ENCODE measurements at places on chromosomes 2 and 18. TPM values are rescaled to one million over a fixed set of nuclear protein-coding genes. Genes with fewer than 3 reads are reported as not detected.

CD207 gene
- total RNA-seq, result not detected

SCG2 gene
- not detected for total RNA-seq

WDFY1 gene
- total RNA-seq, result 39.9 TPM

FNDC4 gene
- not detected for total RNA-seq

TRIM54 gene
- total RNA-seq, result not detected

RASGRP3 gene
- 1.9 TPM for total RNA-seq

ARHGAP28 gene
- not detected for total RNA-seq

PUS10 gene
- total RNA-seq, result 6.0 TPM

NCOA1 gene
- total RNA-seq, result 15.4 TPM

ANKRD53 gene
- 0.24 TPM for total RNA-seq

LIPG gene
- 0.45 TPM for total RNA-seq

ME2 gene
- 146 TPM for total RNA-seq

CBLN2 gene
- not detected for total RNA-seq

MYCN gene
- not detected for total RNA-seq

RAB6C gene
- total RNA-seq, result not detected

ADRA2B gene
- total RNA-seq, result 0.52 TPM

TMEM200C gene
- not detected for total RNA-seq

RESP18 gene
- total RNA-seq, result not detected

MCM6 gene
- 226 TPM for total RNA-seq

CRYGD gene
- not detected for total RNA-seq

GLS gene
- 255 TPM for total RNA-seq

TUBA4B gene
- total RNA-seq, result not detected

ASAP2 gene
- 0.15 TPM for total RNA-seq

CYP27C1 gene
- not detected for total RNA-seq

GPD2 gene
- 19.9 TPM for total RNA-seq

ARHGAP15 gene
- 90.1 TPM for total RNA-seq

NR4A2 gene
- 29.7 TPM for total RNA-seq

SLC40A1 gene
- total RNA-seq, result 3.8 TPM

KLHL41 gene
- not detected for total RNA-seq

PECR gene
- 20.9 TPM for total RNA-seq

BOK gene
- total RNA-seq, result not detected

MC5R gene
- not detected for total RNA-seq

COL6A3 gene
- total RNA-seq, result 2.5 TPM

PDE1A gene
- not detected for total RNA-seq

CCDC178 gene
- not detected for total RNA-seq
